ENCODE measurements at places on chromosomes 1 and 21.

DNA sequence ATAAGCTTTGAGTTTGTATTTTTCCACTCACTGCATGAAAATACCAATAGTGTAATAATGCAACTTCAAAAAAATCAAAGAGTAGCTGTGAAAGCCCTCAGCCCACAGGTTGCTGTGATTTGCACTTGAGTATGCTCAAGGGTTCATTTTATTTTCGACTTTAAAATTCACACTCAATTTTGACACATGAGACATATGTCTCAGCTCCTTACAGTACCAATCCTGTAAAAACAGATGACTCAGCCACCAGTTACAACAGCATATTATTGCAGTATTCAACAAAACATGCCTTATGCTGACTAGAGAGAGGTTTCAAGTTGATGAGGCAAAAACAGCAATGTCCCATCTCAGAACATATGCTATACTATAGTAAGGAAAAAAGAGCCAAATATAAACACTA is 66.1 kb downstream of the CYYR1 start:
- DNase-seq = no peak

GRCh38 chr1:48789903-48790302 is 13.2 kb upstream of the BEND5 start:
- DNase-seq = no peak

DNA sequence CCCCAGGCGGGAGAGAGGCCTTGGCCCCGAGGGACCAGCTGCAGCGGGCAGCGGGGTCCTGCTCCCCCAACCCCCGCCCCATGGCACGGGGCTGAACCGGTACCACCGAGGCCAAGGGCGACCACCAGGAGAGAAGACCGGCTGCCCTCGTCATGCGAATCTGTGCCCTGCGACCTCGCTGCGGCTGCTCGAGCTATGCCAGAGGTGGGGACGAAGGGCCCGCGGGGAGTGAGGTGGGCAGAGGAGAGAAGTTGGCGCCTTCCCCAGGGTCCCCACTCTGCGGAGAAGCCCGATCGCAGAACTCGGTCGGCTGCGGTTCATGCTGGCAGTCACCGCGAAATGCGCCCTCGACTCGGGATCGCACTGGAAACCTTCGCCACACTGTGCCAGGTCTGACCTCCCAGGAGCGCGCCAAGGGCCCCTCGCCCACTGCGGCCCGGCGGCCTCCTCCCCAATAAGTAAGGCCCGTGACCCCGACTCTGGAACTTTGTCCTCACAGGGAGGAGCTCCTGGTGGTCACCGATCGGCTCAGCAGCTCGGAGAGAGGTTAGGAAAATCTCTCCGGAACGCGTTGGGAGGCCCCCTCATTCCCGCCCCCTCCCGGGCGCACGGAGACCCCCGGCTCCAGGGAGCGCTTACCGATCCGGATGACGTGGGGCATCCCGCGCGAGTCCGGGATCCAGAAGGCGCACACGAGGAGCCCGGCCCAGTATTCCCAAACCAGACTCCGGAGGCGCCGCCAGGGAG is 787 bp downstream of the GRIK3 start:
- DNase-seq = no peak

- DNase-seq = no peak
Measured at GRCh38 chr1:183454377-183454776, 17.9 kb upstream of the SMG7 start.

- no peak for DNase-seq
Measured at GRCh38 chr1:83896299-83896698, 102.6 kb downstream of the TTLL7 start.
